ENCODE measurements at places on chromosomes 7 and 10.

- DNase-seq = no peak
Measured at GRCh38 chr10:71837098-71837827, 13.8 kb downstream of the PSAP start.

- DNase-seq = no peak
Measured at GRCh38 chr7:83410989-83411591, 237.8 kb downstream of the SEMA3E start.

GRCh38 chr7:8228766-8229674 lies 32.9 kb downstream of the ICA1 start:
- DNase-seq = no peak

DNA sequence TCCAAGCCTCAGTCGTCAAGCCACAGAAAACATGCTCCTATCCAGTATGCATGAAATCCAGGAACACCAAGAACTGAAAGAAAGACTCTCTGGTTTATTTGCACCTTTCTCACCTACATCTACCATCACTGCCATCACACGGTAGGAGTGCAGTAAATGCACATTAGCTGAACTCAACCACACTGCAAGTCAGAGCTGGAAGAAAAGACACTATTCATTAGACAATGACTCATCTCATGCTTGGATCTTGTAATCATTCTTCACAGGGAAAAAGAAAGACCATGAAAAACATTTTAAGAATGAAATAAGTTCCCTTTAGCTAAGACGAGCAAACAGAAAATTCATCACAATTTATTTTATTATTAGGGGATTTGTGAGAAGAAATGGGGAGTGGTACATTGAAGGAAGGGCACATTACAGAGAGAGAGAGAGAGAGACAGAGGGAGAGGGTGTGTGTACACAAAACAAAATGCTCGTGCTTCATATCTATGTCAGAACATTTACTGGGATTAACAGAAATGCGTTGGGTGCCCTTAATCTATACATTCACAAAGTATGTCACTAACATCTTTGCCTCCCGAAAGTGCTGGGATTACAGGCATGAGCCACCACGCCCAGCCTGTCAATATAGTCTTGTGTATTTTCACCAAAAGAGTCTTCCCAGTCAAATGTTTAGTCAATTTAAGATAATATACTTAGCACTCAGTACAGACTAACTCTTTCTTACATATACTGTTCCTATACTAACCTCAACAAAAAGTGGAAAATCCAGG lies 324.9 kb downstream of the PARD3 start:
- no peak for DNase-seq

DNA sequence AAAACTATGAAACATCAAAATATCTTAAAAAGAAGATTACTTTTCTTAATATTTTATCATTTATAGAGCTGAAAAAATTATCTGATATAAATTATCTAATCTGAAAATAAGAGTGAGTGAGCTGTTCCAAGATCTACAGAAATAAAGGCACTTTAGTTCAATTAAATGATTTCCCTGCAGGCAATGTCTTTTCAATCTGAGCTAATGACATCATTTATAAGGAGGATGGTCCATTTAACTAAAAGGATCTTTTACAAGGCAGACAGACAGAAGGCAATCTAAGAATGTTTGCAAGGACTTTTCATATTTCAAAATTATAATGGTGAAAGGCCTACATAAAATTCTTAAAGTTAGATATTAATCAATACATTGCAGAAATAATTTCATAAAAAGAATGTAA lies 71.8 kb downstream of the SKAP2 start:
- DNase-seq = no peak

- DNase-seq = no peak
Measured at GRCh38 chr10:52420656-52421055, 106.6 kb downstream of the DKK1 start.

- DNase-seq = no peak
Measured at GRCh38 chr7:93228302-93228701, 2.0 kb upstream of the HEPACAM2 start.

GRCh38 chr10:78806681-78807221 lies 262.0 kb upstream of the ZMIZ1 start:
- no peak for DNase-seq

DNA sequence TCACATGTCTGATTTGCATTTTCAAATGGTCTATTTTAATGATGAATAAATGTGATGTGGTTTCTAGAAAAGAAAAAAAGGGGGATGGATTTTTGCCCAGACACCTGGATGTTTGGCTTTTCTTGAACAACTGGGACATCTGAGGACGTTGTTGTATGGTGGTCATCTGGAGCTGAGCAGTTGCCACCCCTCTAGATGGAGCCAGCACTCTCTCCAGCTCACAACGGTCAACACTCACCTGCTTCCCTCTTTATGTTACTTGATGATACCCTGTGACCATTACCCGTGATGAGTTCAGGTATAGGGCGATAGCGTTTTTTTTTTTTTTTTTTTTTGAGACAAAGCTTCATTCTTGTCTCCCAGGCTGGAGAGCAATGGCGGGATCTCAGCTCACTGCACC lies 30.1 kb upstream of the PAXIP1 start:
- DNase-seq = no peak

GRCh38 chr10:110813743-110814472 lies 57.8 kb upstream of the PDCD4 start:
- DNase-seq = no peak

DNA sequence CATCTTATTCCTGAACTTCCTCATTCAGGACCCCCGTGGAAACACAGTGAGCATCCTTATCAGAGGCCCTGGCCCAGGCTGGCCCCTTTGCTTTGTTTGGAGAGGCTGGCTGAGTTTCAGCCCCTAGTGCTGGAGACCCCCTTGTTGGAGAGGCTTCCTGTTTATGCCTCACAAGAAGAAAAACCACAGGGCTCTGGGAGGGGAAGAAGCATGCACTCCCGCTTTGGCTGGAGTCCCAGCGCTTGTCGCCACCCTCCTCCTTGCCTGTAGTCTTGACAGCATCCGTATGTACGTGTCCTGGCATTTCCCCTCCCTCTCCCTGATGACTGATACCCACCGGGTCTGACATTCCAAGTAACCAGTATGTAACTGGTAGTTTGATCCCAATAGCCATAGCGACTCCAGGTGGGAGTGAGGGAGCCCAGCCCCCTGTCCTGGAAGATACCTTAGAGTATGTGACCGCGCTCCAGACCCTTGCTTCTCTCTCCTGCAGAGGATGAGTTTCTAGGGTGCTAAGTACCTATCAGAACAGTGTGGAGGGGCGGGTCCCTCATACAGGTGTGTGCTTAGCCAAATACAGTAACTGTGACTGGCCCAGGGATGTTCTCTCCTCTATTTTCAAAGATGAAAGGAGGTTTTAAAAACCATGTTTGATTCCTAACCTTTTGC lies 6.9 kb upstream of the ATP6V0E2 start:
- DNase-seq = no peak

DNA sequence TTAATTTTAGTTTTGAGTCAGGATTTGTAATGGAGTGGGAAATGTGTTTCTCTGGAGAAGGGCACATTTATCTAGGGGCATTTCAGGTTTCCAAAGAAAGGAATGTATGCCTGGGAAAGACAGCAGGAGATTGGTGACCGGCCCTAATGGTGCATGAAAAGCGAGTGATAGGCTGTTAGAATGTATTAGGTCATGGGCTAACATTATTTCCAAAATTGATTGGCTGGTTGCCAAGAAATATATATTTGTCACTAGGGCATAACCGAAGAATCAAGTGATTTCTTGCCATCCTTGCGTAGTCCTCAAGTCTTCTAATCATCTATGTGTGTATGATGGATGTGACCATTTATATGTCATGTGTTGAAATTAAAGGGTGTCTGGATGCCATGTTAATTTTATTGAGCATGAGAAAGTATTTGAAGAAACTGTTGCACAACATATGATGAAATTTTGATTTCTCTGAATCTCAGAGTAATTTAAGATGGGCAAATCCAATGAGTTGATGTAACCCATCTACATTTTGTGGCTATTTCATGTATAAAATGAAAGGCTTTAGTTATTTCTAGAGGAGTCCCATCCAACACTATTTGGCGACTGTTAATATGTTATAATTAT lies 248.4 kb downstream of the BMPER start:
- no peak for DNase-seq

DNA sequence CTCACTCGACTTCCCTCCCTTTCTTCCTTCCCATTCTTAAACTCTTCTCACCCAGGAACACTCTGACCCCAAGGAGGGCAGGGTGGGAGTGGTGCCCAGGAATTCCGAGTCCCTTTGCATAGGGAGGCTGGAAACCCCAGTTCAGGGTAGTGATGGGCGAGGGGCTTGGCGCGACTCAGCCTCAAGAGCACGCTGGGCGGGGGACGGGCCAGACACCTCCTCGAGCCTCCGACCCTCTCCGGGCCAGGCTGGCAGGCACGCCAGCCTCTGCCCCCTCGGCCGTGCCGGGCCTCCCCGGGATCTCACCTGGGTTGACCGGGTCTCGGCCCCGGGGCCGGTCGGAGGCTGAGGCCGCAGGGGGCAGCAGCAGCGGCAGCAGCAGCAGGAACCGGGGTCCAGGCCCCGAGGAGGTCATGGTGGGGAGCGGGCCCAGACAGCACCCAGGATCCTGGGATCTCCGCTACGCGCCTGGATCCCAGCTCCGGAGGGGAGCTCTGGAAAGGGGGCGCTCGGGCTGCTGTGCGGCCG lies 457 bp downstream of the PLOD3 start:
- DNase-seq = no peak

GRCh38 chr7:66054063-66054462 lies 21.6 kb upstream of the ASL start:
- no peak for DNase-seq

DNA sequence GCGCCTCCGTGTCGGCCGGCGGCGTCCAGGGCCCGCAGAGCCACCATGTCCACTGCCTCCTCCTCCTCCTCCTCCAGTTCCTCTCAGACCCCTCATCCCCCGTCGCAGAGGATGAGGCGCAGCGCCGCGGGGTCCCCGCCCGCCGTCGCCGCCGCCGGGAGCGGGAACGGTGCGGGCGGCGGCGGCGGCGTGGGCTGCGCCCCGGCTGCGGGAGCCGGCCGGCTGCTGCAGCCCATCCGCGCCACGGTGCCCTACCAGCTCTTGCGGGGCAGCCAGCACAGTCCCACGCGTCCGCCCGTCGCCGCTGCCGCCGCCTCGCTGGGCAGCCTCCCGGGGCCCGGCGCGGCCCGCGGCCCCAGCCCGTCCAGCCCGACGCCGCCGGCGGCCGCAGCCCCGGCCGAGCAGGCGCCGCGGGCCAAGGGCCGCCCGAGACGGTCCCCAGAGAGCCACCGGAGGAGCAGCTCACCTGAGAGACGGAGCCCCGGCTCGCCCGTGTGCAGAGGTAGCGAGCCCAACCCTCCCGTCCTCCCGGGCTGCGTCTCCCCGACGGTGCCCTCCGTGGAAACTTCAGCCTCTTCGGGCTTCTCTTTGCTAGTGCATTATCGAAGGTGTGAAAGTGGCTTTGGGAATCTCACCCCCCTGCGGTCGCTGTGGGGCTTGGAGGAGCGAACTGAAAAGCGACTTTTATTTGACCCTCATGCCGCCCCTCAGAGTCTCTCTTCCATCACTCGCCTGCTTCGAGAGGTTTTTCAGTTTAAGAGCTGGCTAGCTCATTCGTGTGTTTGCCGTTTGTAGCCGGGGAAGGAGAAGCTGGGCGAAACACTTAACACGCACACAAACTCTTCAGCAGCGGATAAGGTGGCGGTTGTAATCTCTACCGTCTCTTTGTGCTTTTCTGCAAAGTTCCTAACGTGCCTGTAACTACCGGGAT lies 975 bp downstream of the GLCCI1 start:
- no peak for DNase-seq

DNA sequence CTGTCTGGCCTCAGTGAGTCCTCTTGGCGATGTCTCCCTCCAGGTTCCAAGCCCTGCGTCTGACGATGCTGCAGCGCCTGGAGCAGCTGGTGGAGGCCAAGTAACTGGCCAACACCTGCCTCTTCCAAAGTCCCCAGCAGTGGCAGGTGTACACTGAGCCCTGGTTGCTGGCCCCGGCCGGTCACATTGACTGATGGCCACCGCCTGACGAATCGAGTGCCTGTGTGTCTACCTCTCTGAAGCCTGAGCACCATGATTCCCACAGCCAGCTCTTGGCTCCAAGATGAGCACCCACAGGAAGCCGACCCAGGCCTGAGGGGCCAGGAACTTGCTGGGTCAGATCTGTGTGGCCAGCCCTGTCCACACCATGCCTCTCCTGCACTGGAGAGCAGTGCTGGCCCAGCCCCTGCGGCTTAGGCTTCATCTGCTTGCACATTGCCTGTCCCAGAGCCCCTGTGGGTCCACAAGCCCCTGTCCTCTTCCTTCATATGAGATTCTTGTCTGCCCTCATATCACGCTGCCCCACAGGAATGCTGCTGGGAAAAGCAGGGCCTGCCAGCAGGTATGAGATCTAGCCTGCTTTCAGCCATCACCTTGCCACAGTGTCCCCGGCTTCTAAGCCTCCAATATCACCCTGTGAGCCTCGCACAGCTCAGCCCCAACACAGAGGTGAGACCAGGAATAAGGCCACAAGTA lies 7.3 kb upstream of the ZNF22 start:
- DNase-seq = no peak

DNA sequence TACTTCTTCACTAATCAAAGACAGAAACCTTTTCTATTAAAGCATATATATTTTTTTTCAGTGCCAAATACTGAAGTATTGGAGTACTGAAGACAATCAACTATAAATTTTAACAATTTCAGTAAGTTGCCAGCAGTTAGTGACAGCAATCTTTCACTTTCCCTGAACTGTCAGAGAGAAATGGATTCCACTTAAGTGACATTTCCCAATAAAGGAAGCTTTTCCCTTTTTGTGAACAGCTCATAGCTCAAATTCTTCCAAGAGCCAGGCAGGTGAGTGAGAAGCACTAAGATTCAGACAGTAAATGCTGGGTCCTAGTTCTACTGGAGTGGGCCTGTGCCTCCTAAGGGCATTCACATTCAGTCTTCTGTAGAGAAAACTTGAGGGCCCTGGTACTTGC lies 142.0 kb downstream of the SRPK2 start:
- DNase-seq = no peak

DNA sequence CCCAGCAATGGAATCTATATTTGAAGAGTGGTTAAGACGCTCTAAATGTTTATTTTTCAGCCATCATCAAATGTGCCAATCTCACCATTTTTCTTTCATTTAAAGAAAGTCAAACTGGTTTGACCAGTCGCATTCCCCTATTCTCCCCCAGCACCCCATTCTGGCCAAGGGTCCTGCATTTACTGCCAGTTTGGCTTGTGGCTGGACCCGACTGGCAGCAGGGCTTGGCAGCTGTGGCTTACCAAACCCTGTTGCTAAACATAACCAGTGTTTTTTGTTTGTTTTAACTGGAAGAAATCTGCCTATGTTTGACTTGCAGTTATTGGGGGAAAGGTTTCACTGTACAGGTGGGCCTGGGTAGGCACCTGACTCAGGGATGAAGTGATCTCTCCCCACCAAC lies 116.3 kb downstream of the CYP26A1 start:
- DNase-seq = no peak

- DNase-seq = no peak
Measured at GRCh38 chr10:13291061-13291460, 8.8 kb downstream of the PHYH start.

- no peak for DNase-seq
Measured at GRCh38 chr7:135993950-135994349, 16.8 kb upstream of the MTPN start.

DNA sequence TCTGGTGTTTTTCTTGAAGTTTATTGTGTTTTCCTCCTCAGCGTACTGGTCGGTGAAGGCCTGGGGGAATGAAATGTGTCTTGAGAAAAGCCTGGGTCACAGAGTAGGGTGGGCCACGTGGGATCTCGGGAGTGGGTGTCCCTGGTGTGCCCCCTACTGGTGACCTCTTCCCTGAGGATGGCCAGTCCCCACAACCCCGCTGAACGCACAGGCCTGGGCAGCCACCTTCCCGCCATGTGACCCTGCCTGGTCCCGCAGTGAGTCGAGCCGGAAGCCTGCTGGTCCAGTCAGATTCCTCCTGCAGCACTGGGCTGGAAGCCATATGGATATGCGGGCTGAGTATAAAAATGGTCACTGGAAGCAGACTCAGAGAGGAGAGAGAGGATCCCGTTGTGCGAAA lies 52.9 kb upstream of the GNA12 start:
- no peak for DNase-seq
